ENCODE measurements at places on chromosomes 5 and 9. TPM values are rescaled to one million over a fixed set of nuclear protein-coding genes. Genes with fewer than 3 reads are reported as not detected.

Gene PDE6A
- 1.6 TPM for total RNA-seq

Gene FYB1
- 13.1 TPM for total RNA-seq

GRCh38 chr5:66315784-66316183 is 171.7 kb downstream of the SREK1 start:
- DNase-seq = no peak

- DNase-seq = no peak
These were observed 25.2 kb downstream of the CCL28 start for GRCh38 chr5:43386960-43387362.

Gene GMCL2
- total RNA-seq = not detected
